LHCN-M2 (cell line): ENCODE measurements at places on chromosomes 3 and 15. TPM values are rescaled to one million over a fixed set of nuclear protein-coding genes. Genes with fewer than 3 reads are reported as not detected.

The NT5DC2 gene
- total RNA-seq = 118 and 133 TPM in 2 replicates

- DNase-seq = no peak
These were observed 241.7 kb upstream of the ICE2 start for GRCh38 chr15:60720493-60721256.

The UBXN7 gene
- total RNA-seq = 12.1 and 16.4 TPM in 2 replicates

The RASL12 gene
- not detected in 2 replicates for total RNA-seq

The GOLGA6A gene
- total RNA-seq = not detected in 2 replicates
